GM06990 (cell line): ENCODE measurements at places on chromosomes 2 and 18.

GRCh38 chr2:231425291-231425810, 29.8 kb downstream of the B3GNT7 start:
- no peak for DNase-seq

DNA sequence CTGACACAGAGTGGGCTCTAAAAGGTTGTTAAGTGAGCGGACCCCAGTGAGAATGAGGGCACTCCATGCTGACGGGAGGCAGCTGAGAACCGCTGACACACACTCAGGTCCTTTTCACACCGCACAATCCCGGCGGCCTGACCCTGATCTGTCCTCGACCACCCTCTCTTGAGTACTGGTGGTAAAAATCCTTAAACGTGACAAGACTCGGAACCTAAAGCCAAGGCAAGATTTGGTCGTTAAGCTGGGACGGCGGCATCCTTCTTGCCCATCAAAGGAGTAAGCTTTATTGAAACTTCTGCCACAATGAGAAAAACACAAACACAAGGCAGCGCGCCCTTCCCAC, 569 bp downstream of the TMX3 start:
- no peak for DNase-seq

GRCh38 chr2:169069341-169069740, at the start of gene DHRS9:
Gene DHRS9 (plus strand): TSS chr2:169069563. CDS start chr2:169081582, 12,019 bp downstream.
- DNase-seq = no peak

DNA sequence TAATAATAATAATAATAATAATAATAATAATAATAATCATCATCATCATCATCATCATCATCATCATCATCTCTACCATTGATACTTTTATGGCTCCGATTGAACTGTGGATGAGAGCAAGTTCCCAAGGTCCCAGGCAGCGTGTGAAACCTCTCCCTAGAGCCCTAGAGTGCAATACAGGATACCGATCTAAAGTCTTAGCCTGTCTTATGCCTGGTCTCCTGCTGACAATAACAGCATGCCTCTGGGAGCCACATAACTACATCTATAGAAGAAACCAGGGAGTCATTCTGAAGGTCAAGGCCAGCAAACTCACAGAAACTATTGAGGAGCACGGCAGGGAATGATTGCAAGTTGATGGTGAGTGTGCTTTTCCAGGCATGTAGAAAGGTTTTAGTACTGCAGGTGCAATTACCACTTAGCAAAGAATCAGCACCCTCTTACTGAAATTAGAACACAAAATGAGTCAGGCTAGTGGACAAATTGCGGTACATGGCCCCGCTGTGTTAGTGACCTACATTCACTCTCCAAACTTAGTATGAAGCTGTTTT, 457.2 kb upstream of the CDH20 start:
- DNase-seq = no peak

GRCh38 chr2:129490641-129491040, 488.8 kb upstream of the RAB6C start:
- no peak for DNase-seq

- DNase-seq = no peak
Observed at GRCh38 chr2:184416146-184416913, 182.0 kb upstream of the ZNF804A start.

DNA sequence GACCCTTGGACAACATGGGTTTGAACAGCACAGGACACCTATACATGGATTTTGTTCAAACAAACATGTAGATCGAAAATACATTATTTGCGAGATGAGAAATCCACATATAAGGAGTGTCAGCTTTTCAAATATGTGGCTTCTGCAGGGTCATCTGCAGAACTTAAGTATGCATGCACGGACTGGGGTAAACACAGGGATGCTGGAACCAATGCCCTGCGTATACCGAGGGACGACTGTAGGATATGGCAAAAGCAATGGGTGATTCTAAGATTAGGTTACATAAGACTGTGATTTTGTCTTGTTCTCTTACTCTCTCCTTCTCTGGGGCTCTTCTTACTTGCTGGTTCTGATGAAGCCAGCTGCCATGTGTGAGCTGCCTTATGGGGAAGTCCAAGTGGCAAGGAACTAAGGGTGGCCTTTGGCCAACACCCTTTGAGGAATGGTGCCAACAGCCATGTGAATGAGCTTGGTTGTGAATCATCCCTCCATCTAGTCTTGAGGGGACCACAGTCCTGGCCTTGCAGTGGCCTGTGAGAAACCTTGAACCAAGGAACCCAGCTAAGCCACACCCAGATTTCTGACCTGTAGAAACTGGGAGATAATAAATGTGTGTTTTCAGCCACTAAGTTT, 66.5 kb downstream of the EVA1A start:
- no peak for DNase-seq

DNA sequence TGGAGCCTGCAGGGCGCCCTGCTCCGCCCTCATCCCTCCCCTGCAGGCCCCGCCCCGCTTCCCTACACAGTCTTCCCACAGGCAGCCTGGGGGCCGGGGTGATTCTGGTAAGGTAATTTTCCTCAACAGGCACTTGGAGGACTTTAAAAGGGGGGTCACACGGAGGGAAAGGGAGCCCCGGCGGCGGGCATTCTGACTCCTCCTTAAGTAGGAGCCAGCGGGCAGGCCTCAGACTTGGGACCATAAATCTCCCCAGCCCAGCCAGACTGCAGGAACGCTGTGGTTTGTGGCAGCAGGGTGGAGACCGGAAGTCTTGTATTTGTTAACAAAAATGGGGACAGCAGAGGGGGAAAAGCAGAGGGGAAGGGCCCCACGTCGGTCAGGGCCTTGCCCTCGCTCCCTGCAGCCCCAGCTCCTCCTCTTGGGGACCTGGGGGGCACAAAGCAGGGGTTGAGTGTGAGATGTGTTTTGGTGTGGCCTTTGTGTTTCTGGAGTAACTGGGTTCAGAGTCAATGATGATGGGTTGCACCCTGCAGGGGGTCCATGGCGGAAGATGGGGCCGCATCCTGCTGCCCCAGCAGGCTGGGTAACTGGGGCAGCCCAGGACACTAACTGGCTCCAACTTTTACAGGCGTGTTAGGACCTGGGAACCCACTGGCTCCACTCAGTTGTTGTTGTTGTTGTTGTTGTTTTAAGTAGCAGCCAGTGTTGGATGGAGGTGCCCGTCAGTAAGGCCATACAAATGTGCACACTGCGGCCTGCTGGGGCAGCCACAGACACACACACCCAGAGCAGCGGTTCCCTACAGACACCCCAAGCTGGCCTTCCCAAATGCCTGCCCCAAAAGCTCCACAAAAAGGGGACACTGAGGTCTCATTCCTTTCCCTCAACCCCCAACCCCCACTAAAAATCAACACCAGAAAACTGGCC, 27.7 kb downstream of the SMAD7 start:
- no peak for DNase-seq

DNA sequence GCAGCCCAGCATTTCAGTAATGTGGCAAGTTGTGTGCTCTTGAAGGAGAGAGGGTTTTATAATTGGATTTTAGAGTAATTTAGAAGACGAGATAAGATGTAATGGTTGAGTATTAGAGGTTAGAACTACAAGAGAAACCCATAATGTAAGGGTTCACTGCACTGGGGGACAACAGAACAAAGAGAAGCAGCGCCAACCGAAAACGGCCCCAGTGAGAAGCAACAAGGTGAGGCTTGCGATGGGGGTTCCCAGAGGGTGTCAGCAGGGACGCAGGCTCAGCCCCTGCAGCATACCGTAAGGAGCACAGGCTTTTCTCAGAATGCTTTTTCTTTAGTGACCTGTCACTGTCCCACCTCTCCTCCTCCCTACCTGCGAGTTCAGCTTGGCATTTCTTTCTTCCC, 183.9 kb upstream of the ETAA1 start:
- no peak for DNase-seq

DNA sequence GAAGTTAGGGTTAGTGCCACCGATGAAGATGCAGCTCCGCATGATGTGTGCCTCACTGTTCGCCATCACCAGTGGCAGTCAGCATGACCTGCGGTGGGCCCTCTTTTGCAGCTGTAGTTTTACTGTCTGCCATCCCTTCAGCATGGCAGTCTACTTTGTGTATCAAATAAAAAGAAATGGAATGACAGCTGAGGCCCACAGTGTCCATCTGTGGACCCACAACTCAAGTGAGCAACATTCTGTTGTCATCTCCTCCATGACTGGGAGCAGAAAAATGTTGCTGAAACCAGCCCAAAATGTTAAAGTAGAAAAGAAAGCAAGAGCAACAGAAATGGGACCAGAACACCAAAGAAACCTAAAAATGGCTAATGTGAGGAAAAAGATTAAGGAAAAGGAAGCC, 128.7 kb downstream of the MEP1B start:
- DNase-seq = no peak

- no peak for DNase-seq
Observed at GRCh38 chr2:128466776-128467175, 148.1 kb upstream of the HS6ST1 start.

DNA sequence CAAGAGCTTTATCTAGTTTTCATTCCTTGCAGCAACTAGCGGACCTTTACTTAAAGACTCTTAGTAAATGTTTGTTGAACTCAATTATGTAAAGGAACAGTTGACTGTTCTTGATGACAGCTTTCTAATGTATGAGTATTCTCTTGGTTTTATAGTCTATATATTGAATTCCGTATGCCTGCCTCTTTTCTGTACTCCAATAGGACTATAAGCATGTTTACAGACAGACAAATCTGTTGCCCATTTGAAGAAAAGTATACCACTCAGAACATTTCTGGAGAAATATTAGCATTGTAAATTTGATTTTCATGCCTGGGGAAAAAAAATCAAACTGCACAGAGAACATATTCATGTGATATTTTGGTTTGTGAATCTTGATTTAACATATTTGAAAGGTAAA, 109.5 kb downstream of the LRRTM1 start:
- no peak for DNase-seq

GRCh38 chr2:190533968-190534309, 583 bp downstream of the NEMP2 start:
- peak; percentile 61 for DNase-seq

- no peak for DNase-seq
Observed at GRCh38 chr2:28956415-28956826, 24.7 kb upstream of the TOGARAM2 start.

DNA sequence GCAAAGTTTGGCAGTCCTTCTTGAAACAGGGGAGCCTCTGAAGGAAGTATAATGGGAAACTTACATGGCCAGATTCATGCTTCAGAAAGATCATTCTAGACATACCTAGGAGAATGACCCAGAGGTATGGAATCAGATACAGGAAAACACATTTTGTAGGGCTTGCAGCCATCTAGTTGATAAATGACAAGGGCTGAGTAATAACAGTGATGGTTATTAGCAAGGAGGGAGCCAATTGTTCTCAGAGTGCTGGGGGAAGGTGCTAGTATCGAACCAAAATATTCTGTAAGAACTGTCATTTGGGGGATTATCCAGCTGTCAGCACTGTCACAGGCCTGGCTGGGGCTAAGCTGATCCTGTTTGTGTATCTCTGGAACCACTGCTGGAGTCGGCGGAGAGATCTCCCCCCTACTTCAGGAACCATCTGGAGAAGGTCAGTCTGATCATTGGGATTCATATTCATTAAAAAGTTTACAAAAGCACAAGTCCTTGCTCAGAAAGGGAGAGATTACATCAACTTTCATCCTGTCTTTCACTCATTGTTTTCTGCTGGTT, 113.8 kb upstream of the THSD7B start:
- DNase-seq = no peak

- peak; percentile 13 for DNase-seq
Observed at GRCh38 chr2:179861027-179861415, 391 bp downstream of the ZNF385B start.

- no peak for DNase-seq
Observed at GRCh38 chr2:237964578-237965404, 2.0 kb upstream of the UBE2F start.

GRCh38 chr2:163213661-163214081, 375.1 kb upstream of the KCNH7 start:
- DNase-seq = no peak

GRCh38 chr2:212858496-212858895, 292.9 kb downstream of the IKZF2 start:
- DNase-seq = no peak

DNA sequence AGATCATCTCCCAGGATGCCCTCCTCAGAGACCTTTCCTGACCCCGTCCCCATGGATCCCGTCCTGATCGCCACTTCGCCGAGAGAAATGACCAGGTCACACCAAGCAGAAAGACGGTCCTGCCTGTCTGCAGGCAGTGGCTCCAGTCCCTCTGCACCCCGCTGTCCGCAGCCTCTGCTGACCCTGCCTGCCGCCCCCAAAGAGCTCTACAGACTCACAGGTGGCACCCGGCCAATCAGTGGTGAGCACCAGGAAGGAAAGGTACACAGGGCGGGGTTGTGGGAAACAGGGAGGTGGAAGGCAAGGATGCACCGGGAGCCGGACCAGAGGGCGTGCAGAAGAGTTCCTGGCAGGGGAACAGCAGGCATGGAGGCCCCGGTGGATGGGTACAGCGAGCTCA, 94.8 kb downstream of the NDUFA10 start:
- no peak for DNase-seq

- DNase-seq = no peak
Observed at GRCh38 chr2:10158681-10159080, 36.1 kb downstream of the RRM2 start.

DNA sequence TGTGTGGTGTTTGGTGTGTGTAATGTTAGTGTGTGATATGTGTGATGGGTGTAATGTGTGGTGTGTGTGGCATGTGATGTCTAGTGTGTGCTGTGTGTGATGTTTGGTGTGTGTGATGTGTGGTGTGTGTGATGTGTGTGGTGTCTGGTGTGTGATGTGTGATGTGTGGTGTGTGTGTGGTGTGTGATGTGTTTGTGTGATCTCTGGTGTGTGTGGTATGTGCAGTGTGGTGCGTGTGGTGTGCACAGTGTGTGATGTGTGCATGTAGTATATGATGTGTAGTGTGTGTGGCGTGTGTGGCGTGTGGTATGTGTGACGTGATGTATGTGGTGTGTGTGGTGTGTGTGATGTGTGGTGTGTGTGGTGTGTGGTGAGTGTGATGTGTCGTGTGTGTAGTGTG, 150.3 kb downstream of the TMEM18 start:
- no peak for DNase-seq

DNA sequence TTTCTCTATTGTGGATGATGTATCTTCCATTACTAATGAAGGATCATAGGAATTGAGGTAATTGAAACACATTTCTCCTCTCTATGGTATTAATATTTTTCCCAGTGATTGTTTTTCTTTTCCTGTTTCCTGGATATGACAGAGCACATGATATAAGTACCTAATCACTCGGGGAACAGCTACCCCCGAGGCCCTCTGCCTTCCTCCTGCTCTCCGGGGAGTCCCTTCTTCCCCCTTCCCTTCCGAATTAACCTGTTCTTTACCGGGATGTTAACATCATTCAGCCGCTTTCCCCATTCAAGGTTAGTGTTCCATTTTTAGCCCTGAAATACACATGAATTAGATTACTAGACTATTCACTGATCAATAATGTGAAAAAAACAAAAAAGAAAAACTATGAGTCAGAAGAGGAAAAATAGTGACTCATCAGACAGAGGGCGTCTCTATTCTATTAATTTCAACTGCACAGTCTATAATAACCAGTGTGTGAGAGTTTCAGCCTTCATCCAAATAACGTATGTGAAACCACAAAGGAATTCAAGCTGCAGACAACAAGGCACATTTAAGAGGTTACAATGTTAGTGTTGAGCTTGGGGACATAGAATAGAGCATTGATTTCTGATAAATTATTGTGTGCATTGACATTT, 450.8 kb downstream of the DLGAP1 start:
- no peak for DNase-seq

GRCh38 chr2:48278590-48278989, 251.4 kb upstream of the STON1 start:
- no peak for DNase-seq

- DNase-seq = peak; percentile 51
Observed at GRCh38 chr2:3151153-3151918, 226.3 kb downstream of the EIPR1 start.
